Activated naive CD4-positive, alpha-beta T cell treated with anti-CD3 and anti-CD28 coated beads, Interleukin-2, amount 10 ng/mL, durations not matched to agents 5 hours and 36 hours (primary cell): ENCODE measurements at places on chromosomes 4 and X. TPM values are rescaled to one million over a fixed set of nuclear protein-coding genes. Genes with fewer than 3 reads are reported as not detected.

The ERAS gene
- not detected for total RNA-seq

The SUPT20HL1 gene
- total RNA-seq, result not detected

The MAGEA10 gene
- not detected for total RNA-seq

The SERPINA7 gene
- not detected for total RNA-seq

The ASB9 gene
- total RNA-seq, result 0.58 TPM

The SGMS2 gene
- 0.05 TPM for total RNA-seq
